Psoas muscle (tissue), 8 donors: ENCODE measurements at places on chromosomes 2 and 18. TPM values are rescaled to one million over a fixed set of nuclear protein-coding genes. Genes with fewer than 3 reads are reported as not detected.

The DCDC2C gene
- 0.13 TPM for polyA plus RNA-seq

The LRP1B gene
- 0.57 TPM for polyA plus RNA-seq

The ACP1 gene
- polyA plus RNA-seq: 78.1 TPM

The PMAIP1 gene
- 2.9 TPM for polyA plus RNA-seq

The SLC16A14 gene
- polyA plus RNA-seq: 0.34 TPM

The RESP18 gene
- not detected for polyA plus RNA-seq

The CNGA3 gene
- not detected for polyA plus RNA-seq

The CCDC141 gene
- 2.8 TPM for polyA plus RNA-seq

The ZBTB7C gene
- 0.34 TPM for polyA plus RNA-seq

The LCT gene
- polyA plus RNA-seq: 0.01 TPM

The SCTR gene
- polyA plus RNA-seq: 0.12 TPM

The PROKR1 gene
- polyA plus RNA-seq: 0.03 TPM

The RAB3GAP1 gene
- polyA plus RNA-seq: 45.4 TPM

The SERPINB4 gene
- polyA plus RNA-seq: 0.04 TPM

The SGPP2 gene
- polyA plus RNA-seq: 0.10 TPM

The PRPF40A gene
- 19.6 TPM for polyA plus RNA-seq

The KCNIP3 gene
- 1.8 TPM for polyA plus RNA-seq

The ECEL1 gene
- 0.45 TPM for polyA plus RNA-seq

The POTEF gene
- not detected for polyA plus RNA-seq

The GALR1 gene
- polyA plus RNA-seq: under 0.01 TPM

The ST6GAL2 gene
- 0.01 TPM for polyA plus RNA-seq

The LRPPRC gene
- polyA plus RNA-seq: 80.4 TPM

The OR6B2 gene
- polyA plus RNA-seq: not detected

The DYNAP gene
- not detected for polyA plus RNA-seq

The FSHR gene
- polyA plus RNA-seq: not detected

The MALL gene
- polyA plus RNA-seq: 4.8 TPM

The ATP6V1B1 gene
- 0.70 TPM for polyA plus RNA-seq

The OSBPL1A gene
- 65.8 TPM for polyA plus RNA-seq

The ESPNL gene
- 0.14 TPM for polyA plus RNA-seq

The MOGAT1 gene
- polyA plus RNA-seq: not detected

The CABLES1 gene
- 0.46 TPM for polyA plus RNA-seq

The POTEC gene
- not detected for polyA plus RNA-seq

The UGT1A4 gene
- polyA plus RNA-seq: not detected

The CYP27C1 gene
- polyA plus RNA-seq: 0.01 TPM

The SP110 gene
- 3.4 TPM for polyA plus RNA-seq

The XDH gene
- polyA plus RNA-seq: 0.10 TPM

The C1GALT1C1L gene
- 0.43 TPM for polyA plus RNA-seq
